ENCODE measurements at places on chromosomes 3 and 15.

- DNase-seq, result no peak
These were observed 344.7 kb upstream of the TPRG1 start for GRCh38 chr3:188827103-188827502.

GRCh38 chr15:39232512-39232911, 348.4 kb upstream of the THBS1 start:
- no peak for DNase-seq

- DNase-seq, result no peak
These were observed 13.2 kb downstream of the CCR5 start for GRCh38 chr3:46383951-46384330.

DNA sequence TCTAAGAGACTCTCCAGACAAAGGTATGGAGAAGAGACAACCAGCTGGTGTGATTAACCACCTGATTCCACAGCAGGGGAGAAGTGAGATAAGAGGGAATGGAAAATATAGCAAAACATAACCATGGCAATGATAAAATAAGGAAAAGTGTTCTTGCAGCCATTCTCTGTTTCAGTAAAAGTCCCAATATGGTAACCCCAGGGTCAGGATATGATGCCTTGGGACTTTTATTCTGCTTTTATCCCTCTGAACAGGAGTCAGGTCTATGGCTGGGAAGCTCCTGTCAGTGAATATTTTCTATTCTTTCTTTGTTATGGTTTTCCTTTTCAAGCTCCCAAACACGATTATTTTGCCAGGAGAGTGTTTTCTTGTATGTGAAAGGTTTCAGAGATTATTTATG, 94.2 kb downstream of the SLC9A9 start:
- DNase-seq, result no peak

DNA sequence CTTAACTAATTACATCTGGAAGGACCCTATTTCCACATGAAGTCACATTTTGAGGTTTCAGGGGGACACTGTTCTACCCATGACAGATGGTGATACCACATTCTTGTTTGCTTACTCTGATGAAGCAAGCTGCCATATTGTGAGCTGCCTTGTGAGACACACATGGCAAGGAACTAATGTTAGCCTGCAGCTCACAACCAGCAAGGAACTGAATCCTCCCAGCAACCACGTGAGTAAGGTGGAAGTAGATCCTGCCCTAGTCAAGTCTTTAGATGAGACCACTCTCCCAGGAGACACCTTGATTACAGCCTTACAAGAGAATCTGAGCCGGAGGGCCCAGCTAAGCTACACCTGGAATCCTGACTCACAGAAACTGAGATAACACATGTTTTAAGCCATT, 160.1 kb downstream of the PDE8A start:
- no peak for DNase-seq

DNA sequence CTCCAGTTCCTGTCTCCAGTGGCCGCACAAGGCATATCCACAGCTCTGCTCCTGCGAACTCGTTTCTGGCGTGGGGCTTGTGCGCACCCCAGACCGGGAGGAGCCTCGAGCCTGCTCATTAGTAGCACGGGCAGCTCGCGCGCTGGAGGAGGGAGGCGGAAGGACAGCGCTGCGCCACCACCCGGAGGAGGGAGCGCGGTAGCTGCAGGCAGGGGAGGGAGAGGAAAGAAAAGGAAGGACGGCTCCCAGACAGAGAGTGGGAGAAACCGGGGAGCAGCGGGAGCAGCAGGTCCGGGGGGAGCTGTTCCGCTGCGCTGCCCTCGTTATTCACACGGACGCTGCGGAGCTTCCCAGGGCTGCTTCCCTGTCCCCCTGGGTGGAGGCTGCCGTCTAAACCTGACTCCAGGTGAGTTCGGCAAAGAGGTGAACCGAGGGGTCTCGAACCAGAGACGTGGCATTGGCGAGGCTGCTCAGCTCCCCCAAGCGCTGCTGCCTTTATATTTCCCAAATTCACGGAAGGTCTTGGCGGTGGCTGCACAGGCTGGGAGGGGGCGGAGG, 121.3 kb upstream of the ZNF717 start:
- DNase-seq, result no peak

GRCh38 chr3:29581311-29581710, 300.4 kb downstream of the RBMS3 start:
- DNase-seq, result no peak

DNA sequence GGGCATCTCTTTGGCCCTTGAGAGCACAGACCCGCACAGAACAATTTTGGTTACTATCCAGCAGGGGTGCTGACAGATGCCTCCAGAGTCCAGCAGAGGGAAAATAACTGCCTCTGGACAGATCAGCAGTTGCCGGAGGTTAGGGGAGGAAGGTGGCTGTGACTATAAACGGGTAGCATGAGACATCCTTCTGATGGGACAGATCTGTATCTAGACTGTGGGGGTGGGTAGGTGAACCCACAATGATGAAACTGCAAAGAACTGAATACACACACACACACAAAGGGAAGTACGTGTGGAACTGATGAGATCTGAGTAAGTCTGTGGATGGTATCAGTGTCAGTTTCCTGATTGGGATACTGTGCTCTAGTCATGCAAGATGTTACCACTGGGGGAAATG, 21.2 kb downstream of the ADAMTS7 start:
- DNase-seq, result no peak

GRCh38 chr3:72288955-72289691, 504.2 kb upstream of the PROK2 start:
- DNase-seq, result no peak

GRCh38 chr3:14518893-14519292, 21.2 kb downstream of the GRIP2 start:
- no peak for DNase-seq

- no peak for DNase-seq
These were observed 91.0 kb downstream of the XXYLT1 start for GRCh38 chr3:195179776-195180489.

- no peak for DNase-seq
These were observed 2.8 kb downstream of the NUP210 start for GRCh38 chr3:13417166-13417947.

GRCh38 chr3:181561139-181562031, 150.3 kb upstream of the SOX2 start:
- DNase-seq, result no peak

- DNase-seq, result no peak
These were observed 30.4 kb downstream of the GOLGA6L2 start for GRCh38 chr15:23416349-23417276.

- DNase-seq, result no peak
These were observed 128.0 kb downstream of the BBX start for GRCh38 chr3:107650788-107651187.

- DNase-seq, result no peak
These were observed 334.4 kb upstream of the THBS1 start for GRCh38 chr15:39246523-39246922.

DNA sequence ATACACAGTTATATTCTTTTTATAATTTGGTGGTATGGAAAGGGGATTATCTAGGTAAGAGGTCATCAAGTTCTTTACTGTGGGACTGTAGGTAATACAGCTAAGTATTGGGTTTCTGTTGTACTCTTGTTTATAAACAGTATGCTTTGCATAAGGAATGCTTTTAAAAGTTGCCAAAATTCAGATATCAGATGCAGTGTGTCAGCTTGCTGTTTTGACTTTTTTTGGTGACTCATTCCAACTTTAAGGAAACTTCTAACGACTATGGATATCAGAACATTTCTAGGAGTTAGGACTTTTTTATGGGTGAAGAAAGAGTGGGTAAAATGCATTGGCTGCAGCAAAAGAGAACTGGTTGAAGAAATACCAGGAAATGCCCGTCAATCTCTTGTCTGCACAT, 2.8 kb downstream of the SCAANT1 start:
- DNase-seq, result no peak

- DNase-seq, result no peak
These were observed 7.1 kb downstream of the AMOTL2 start for GRCh38 chr3:134366928-134367811.

GRCh38 chr3:110526777-110527727, 544.6 kb upstream of the NECTIN3 start:
- no peak for DNase-seq

DNA sequence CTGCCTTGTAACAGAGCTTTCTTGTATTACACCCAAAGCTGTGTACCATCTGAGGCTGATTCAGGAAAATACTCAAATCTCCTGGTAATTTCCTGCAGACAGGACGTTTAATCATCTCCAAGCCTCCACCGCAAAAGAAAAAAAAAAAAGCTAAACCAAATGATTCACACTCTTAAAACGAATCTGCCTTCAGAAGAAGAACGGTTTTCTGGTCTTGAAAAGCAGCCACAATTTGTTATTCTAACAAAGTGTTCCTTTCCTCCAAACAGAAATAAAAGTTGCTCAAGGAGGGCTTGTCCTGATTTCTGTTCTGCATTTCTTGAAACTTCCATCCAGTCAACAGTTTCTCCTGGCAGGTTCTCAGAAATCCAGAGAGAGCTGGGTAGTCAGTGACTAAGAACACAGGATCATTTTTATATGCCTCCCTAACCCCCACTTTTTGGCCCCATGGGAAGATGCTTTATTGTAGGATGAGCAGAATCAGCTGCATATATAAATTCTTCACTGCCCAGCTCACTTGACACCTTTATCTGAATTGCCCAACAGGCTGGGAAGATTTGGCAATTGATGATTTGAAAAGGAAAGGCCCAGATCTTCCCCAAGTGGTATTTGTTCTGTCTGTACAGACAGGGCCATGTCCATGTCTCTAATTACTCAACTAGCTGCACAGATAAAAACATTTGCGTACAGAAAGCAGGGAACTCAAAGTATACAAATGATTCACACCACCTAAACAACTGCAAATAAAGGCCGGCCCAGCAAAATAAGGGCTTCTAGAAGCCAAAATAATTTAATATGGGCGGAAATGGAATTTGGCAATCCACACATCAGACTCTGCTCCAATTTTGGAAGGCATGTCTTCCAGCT, 41.0 kb upstream of the PRICKLE2 start:
- no peak for DNase-seq

DNA sequence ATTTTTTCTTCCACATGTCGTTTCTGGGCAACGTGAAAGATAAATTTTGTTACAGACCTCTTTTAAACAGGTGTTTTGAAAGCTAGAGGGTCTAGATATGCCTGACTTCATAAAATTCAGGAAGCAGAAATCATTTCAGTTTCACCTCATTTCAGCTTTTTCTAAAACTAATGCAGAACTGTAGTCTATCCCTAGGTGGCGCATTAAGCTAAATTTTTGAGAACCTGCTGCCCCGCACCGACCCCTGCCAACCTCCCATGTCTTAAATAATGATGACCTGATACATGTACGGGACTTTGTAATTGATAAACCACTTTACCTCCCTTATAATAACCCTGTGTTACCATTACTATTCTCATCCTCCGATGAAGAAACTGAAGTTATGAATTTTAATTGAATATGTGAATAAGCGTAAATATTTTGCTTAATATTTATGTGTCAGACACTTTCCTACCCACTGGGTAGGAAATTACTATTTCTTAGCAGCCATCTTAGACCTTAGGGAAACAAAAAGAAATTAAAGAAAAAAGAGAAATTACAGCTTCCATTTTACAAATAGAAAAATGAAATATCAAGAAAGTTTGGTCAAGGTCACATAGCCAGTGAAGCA, 78.7 kb upstream of the GCNT3 start:
- no peak for DNase-seq

GRCh38 chr15:88449581-88449980, 17.6 kb downstream of the MRPL46 start:
- DNase-seq, result no peak

DNA sequence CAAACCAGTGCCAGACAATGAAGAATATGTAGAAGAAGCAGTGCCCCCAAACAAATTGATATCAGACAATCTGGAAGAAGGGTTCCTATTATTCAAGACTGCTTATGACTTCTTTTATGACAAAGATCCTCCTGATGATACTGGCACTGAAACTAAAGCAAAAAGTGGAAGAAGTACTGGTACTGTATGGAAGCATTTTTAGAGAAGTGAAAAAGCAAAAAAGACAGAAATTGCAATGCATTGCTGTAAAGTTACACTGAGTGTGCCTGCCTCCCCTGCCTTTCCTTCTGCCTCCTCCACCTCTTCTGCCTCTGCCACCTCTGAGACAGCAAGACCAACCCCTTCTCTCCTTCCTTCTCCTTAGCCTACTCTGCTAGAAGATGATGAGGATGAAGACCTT, 167.6 kb downstream of the PLCL2 start:
- no peak for DNase-seq

GRCh38 chr3:50355829-50356552, 3.3 kb downstream of the TMEM115 start:
- no peak for DNase-seq

DNA sequence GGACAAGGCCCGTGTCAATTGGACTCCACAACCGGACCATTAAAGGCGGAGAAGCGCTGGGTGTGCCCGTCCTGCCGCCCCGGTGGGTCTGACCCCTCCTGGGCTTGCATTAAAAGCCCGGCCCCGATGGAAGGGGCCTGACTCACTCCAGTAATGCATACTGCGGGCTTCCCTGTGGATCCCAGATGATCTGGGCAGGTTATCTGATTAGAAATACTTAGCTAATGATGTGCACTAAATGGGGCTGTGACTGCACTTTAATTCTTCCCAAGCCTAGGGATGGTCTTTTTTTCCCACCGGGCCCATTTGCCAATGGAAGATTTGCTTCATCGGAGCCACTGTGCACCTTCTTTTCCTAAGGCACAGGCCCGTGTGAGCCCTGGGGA, 124.9 kb downstream of the TMEM266 start:
- no peak for DNase-seq

- no peak for DNase-seq
These were observed 15.9 kb downstream of the VEPH1 start for GRCh38 chr3:157487339-157487738.

- no peak for DNase-seq
These were observed 34.9 kb downstream of the SEMA5B start for GRCh38 chr3:122992676-122993075.

- no peak for DNase-seq
These were observed 3.6 kb downstream of the RNF168 start for GRCh38 chr3:196499807-196500524.

DNA sequence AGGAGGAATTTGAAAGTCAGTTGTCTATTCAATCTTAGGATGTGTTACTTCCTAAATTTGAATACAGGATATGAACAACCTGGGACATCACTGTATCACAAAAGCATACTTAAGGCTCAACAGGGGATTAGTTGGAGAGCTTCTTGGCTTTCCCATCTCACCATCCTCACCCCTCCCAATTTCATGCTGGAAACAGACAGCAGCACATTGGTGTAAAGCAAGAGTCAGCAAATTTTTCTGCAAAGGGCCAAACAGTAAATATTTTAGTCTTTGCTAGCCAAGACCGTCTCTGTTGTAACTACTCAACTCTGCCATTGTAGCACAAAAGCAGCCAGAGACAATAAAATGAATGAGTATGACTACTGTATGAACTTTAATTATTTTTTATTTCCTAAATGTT, 94.9 kb downstream of the ERC2 start:
- DNase-seq, result no peak

Data from stimulated activated CD4-positive, alpha-beta T cell treated with anti-CD3 and anti-CD28 coated beads, Interleukin-12 subunit alpha, Interleukin-12 subunit beta, amount 100 ng/mL, for 4 hours (primary cell).